ENCODE measurements at places on chromosomes 1 and 21.

DNA sequence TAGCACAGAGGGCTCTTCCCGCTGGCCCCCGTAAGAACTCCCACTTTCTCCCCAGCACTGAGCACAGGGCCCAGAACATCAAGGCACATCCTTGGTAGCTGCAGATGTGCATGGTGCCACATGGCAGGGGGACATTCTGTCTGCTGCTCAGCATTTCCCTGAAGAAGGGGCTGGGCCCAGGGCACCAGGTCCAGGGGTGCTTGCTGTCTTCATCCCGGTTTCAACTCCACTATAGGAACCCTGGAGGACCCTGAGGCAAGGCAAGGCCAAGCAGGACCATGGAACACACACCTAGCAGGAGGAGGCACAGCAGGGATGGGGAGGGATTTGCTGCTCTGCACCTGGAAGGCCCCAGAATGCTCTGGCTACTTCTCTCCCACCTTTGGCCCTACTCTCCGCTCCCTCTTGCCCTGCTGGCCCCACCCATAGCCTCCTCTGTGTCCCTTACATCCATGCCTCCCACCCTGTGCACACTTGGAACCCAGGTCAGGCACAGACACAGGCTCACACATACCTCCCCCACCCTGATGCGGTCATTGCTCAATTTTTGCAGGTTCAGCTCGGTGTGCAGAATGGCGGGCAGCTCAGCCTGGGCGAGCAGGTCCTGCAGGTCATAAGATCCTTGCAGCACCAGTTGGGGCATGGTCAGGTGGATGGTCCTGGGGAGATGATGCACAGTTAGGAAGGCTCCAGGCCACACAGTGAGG lies 10.1 kb downstream of the AGT start:
- no peak for DNase-seq

- DNase-seq = no peak
Measured at GRCh38 chr1:238264951-238265350, 374.2 kb upstream of the ZP4 start.

GRCh38 chr1:12617511-12617900 lies 504 bp downstream of the DHRS3 start:
- DNase-seq = no peak

GRCh38 chr1:174262349-174263241 lies 103.3 kb downstream of the RABGAP1L start:
- DNase-seq = peak; percentile 44

GRCh38 chr21:34579411-34579810 lies 35.5 kb downstream of the RCAN1 start:
- DNase-seq = no peak

GRCh38 chr1:181783208-181783607 lies 278.3 kb downstream of the ZNF648 start:
- no peak for DNase-seq

DNA sequence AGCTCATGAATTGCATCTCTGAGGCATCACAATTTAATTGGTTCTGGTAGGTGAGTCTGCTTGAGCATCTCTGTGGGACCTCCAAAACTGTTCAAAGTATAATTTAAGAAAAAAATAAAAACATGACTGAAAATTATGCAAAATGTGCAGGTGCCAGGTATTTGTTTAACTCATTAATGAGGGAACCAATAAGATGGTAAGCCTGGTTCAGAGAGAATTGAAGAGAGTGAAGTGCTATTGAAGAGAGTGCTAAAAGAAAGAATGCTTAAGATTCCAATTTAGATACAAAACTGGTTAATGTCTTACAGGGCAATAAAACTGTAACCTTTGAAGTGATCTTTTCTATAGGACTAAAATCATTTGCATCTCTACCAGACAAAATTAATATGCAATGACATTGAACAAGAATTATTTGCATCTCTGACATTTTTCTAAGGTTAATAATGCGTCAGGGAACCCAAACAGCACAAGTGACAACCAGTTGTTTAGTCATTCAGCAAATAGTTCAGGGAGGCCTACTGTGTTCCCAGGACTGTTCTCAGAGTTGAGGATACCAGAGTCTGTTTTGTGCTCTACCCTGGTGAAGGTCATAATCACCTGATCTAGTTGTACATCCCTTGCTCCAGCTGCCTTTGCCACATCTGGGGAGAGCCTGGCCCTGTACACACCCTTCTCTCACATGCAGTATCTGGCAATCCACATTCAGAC lies 183.5 kb downstream of the PATJ start:
- DNase-seq = no peak

DNA sequence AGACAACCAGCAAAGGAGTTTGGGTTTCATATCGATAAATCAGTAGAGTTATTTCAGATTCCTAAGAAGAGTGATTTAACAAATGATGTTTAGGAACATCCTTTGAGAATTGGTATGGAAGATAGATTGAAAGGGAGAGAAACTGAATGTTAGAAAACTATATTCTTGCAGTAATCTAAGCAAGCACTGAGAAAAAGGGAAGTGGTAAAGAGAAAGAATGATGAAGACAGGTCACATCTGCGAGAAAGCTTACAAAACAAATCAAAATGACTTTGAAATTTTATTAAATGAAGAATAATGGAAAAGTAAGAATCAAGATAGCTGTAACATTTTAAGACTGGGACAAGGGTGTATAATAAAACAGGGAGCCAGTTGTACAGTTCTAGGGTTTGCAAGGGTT lies 177.0 kb downstream of the HS2ST1 start:
- DNase-seq = no peak

Data from hindlimb muscle (tissue), 1 donor.